ENCODE measurements at places on chromosomes 2 and 18. TPM values are rescaled to one million over a fixed set of nuclear protein-coding genes. Genes with fewer than 3 reads are reported as not detected.

- DNase-seq: no peak
Observed at GRCh38 chr18:36849288-36850006, 20.5 kb downstream of the KIAA1328 start.

DNA sequence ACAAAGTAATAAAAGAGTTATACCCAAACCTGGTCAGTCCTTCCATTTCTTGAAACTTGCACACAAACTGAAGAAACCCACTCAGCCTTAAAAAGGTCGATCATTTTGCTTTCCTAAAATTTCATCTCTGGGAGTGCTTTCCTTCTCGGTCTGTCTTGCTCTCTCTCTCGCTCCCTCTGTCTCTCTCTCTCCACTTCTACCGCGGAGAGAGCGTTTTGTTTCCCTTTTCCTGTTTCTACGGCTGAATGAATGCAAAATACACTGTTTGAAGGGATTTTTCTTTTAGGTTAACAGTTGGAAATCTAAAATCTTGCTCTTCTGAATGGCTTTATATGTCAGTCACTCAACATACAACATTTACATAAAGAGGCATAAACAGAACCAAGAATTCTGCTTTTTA, 424.2 kb downstream of the TGIF1 start:
- no peak for DNase-seq

DNA sequence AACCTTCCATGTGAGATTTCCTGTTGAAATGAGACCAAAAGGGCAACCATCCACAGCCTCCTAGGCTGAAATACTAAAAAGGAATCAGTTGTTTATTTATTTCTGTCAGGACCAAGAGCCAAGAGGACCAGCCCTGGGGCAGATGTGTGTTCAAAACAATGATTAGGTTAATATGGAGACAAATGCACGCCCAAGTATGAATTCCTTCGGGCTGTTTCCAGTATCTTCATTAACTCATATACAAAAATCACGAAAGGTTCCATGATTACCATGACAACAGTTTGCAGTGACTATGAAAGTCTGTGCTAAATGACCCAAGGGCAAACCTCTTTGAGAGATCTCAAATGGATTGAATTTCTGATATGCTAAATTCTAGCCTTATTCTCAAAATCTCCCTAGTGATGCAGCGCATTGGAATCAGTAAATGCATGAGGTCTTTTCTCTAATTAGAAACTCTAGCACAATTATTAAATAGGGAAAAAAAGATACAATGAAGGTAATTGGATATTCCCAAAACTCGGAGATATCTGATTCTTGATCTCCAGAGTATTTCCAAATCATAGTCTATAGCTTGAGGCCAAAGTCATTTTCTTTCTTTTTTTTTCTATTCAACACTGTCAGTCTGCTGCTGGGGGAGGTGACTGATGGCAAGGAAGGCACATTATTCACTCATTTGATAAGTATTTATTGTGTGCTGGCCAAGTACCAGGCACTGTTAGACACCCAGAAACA, 35.6 kb downstream of the VIT start:
- no peak for DNase-seq

- DNase-seq: no peak
Observed at GRCh38 chr2:62343636-62344337, 147.9 kb downstream of the B3GNT2 start.

- DNase-seq: no peak
Observed at GRCh38 chr2:134712736-134713135, 6.1 kb downstream of the TMEM163 start.

OTOF gene
- 0.09 TPM for polyA plus RNA-seq

UGT1A10 gene
- polyA plus RNA-seq: not detected

Data from left renal pelvis (tissue), 4 donors.